Esophagus muscularis mucosa (tissue), 4 donors: ENCODE measurements at places on chromosomes 12 and 14. TPM values are rescaled to one million over a fixed set of nuclear protein-coding genes. Genes with fewer than 3 reads are reported as not detected.

GRCh38 chr12:15545334-15545733 is 223.0 kb downstream of the PTPRO start:
- H3K27me3 ChIP-seq: no peaks in the 10 kb centered on the region
- no peak for DNase-seq
- H3K36me3 ChIP-seq: no peaks in the 10 kb centered on the region
- no peak overlapping the region for H3K4me3 ChIP-seq

DNA sequence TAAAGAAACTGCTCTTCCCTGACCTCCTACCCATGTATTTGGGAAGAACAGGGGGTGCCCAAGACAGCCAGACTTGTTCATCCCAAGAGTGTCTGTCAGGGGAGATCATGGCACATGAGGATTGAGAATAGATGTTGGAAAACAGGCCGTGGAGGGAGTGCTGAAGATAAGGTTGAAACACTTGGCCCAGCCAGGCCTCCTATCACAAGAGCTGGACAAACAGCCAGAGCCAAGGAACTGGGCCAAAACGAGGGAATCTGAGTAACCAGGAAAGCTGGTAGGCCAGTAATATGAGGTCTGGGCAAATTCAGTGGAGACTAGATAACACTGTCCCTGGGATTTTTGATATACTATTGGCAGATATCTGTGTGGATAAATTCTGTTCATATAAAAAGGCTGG is 161.7 kb downstream of the TMX1 start:
- H3K36me3 ChIP-seq: no peaks in the 10 kb centered on the region
- no peaks in the 10 kb centered on the region for H3K27me3 ChIP-seq
- H3K4me1 ChIP-seq: peaks cover 32% of the 10 kb centered on the region
- DNase-seq: no peak

DNA sequence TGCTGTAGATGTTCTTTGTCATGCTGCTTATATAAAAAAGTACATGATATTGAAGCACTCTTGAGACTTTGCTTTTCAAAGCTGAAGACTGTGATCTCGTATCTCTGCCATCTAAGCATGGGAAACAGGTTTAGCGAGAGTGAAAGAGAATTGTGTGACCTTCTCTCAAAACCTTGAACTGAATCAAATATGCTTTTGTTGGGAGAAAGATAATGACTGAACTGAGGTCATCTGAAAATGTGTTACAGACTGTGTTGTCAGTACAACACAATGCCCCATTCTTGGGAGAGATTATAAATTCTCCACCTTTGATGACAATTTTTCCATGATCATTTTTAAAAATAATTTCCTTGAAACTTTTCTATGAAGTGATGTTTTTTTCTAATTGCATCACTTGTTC is 272.1 kb upstream of the SEL1L start:
- no peaks in the 10 kb centered on the region for H3K36me3 ChIP-seq
- H3K27me3 ChIP-seq: no peaks in the 10 kb centered on the region
- DNase-seq: no peak
- H3K27ac ChIP-seq: no peak overlapping the region
- H3K4me3 ChIP-seq: no peak overlapping the region

DNA sequence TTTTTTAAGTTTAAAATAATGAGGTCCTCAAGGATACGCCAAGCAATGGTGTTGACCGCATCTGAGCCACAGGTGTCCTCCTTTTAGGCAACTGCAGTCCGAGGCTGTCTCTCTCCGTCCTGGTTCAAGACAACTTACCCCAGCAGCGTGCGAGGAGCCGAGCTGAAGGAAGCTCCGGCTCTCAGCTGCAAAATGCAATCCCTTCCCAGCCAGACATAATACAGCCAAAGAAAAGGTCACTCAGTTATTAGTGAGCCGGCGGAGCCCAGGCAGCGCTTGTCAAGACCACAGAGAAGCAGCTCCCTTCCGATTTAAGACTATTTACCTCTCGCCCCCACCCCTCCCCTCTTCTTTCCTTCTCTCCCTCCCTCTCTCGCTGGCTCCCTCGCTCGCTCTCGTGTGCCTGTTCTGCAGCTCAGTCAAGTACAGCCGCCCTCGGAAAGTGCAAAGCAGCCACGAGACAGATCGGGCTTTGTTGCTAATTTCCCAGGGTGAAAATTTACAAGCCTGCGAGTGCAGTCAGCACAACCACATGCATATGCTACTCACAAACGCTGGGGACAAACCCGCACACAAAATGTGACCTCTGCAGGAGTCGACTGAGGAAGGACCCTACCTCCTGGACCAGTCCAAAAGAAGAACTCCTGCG is 363 bp upstream of the LMO3 start:
- DNase-seq: no peak
- peaks cover 32% of the 10 kb centered on the region for H3K4me1 ChIP-seq
- H3K27ac ChIP-seq: peak overlapping the region; percentile 86
- peak overlapping the region; percentile 53 for H3K4me3 ChIP-seq

GRCh38 chr12:59194794-59195193 is 274.5 kb upstream of the LRIG3 start:
- H3K27ac ChIP-seq: no peak overlapping the region
- no peaks in the 10 kb centered on the region for H3K36me3 ChIP-seq
- DNase-seq: no peak
- no peak overlapping the region for H3K4me3 ChIP-seq
- H3K27me3 ChIP-seq: no peaks in the 10 kb centered on the region

DNA sequence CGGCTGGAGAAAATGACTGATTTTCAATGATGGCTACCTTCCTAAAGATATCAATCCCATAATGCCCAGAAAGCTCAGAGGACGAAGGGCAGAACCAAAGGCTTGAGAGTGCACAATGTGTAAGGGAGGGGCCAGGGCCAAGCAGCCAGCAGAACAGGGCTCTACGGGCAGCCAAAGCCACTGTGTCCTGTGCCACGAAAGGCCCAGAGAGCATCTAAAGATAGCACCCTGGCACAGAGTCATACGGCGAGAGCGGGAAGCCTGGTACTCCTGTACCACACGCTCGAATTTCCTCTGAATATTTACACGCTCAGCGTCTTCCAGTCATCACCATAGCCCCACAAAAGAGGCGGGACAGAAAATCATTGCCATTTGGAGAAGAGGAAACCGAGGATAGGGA is 39.5 kb downstream of the PRMT8 start:
- no peak overlapping the region for H3K27ac ChIP-seq
- no peak overlapping the region for H3K4me3 ChIP-seq
- peaks cover 15% of the 10 kb centered on the region for H3K4me1 ChIP-seq

- no peak overlapping the region for H3K27ac ChIP-seq
- peaks cover 8% of the 10 kb centered on the region for H3K4me1 ChIP-seq
- no peaks in the 10 kb centered on the region for H3K27me3 ChIP-seq
- DNase-seq: no peak
These were observed 102.4 kb downstream of the PPM1H start for GRCh38 chr12:62832558-62832957.

AQP2 gene
- not detected for total RNA-seq
